ENCODE measurements at places on chromosomes 6 and 20.

- DNase-seq = no peak
These were observed 105.1 kb upstream of the CNKSR3 start for GRCh38 chr6:154615483-154616025.

DNA sequence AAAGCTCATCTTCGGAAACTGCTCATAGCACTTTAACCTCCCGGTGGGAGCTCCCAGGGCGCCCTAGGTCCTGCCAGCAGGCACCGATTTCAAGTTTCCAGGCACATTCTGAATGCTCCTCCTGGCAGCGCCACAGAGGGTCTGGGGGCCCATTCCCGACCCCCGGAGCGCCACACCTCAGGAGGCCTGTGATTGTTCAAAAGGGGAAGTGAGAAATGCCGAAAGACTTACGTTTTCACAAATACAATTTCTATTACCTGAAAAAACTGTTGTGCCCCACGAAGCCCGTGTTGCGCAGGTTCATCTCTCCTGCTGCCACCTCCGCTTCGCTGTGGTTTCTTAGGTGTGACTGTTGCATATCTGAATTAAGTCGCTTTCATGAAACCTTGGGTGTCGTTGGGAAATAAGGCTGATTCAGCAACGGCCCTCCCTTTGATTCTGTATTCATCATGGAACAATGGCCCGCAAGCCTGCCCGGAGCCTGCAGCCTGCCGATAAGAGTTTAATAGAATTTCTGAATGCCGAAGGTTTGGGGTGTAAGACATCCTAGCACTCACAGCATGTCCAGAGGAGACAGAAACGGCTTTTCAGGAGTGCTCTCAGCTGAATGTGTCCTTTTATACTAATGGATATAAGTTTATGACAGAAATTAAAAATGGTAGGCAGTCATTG, 1.9 kb upstream of the MYT1 start:
- no peak for DNase-seq

DNA sequence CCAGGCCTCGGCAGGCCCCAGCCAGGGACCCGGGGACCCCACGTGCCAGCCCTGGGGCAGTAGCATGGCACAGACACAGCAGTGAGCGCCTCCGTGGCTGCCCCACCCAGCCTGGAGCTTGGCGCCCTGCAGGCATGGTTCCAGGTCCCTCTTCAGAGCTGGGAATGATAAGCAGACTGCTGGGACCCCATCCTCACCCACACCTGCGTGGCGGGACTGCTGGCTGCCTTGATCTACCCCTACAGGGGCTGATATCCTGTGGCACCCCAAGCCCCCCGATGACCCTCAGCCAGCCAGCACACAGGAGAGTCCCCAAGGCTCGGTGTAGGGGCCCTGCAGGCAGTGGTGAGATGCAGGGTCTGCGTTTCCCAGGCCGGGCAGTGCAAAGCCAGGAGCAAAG, 47.1 kb downstream of the YTHDF1 start:
- no peak for DNase-seq

- DNase-seq = no peak
These were observed 87.2 kb upstream of the EDN1 start for GRCh38 chr6:12203001-12203400.

- no peak for DNase-seq
These were observed 4.6 kb downstream of the RAET1G start for GRCh38 chr6:149918151-149918905.

Data from activated T-cell treated with anti-CD3 and anti-CD28 coated beads for 48 hours (primary cell).